Stimulated activated CD8-positive, alpha-beta memory T cell treated with anti-CD3 and anti-CD28 coated beads, Interleukin-4, amount 100 ng/mL, for 4 hours (primary cell): ENCODE measurements at places on chromosomes 1 and 21.

DNA sequence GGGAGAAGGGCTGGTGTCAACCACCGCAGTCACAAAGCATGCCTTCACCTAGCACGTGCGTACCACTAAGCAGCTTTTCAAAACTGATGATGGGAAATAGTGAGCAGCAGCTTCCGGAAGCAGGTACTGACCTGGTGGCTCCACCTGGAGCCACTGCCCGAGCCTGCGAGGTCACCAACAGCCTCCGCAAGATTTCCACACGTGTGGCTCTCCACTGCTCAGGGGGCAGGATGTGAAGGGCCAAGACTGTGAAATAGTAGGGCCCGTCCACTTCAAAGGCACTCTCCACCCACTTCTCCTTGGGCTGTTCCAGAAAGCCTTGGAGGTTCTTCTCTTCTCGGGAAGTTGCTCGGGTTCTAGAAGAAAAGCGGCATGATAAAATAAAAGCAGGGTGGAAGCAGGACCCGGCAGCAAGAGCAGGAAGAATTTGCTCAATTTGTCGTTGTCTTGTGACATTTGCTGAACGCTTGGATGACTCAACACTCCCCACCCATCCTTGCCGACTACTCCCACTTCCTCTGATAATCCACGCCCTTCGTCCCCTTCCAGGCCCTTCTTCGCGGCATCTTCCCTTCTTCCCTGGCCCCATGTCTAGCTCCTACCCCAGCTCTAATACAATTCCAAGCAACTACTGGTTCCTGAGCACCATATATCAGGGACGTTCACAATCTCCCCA, 124.9 kb upstream of the IFFO2 start:
- no peak for DNase-seq

GRCh38 chr1:92326681-92327080, 27.8 kb downstream of the RPAP2 start:
- DNase-seq = no peak

GRCh38 chr1:81044708-81045107, 756.0 kb upstream of the ADGRL2 start:
- DNase-seq = no peak

- DNase-seq = no peak
Observed at GRCh38 chr21:32237021-32237420, 41.8 kb downstream of the MIS18A start.

DNA sequence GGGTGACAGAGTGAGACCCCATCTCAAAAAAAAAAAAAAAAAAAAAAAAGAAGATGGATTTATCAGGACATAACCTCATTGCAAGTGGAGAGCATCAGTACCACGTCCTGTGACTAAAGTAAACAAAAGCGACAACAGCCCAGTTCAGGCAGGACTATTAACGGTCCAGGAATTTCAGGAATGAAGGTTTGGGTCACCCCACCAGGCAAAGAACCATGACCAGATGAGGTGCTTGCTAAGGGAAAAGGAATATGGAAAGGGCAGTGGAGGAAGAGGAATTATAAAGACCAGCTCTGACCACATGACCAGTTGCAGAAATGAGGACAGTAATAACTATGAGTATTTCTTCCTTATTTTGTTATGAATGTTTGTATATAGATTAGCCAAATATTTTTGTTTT, 35.4 kb upstream of the EIF4G3 start:
- no peak for DNase-seq

DNA sequence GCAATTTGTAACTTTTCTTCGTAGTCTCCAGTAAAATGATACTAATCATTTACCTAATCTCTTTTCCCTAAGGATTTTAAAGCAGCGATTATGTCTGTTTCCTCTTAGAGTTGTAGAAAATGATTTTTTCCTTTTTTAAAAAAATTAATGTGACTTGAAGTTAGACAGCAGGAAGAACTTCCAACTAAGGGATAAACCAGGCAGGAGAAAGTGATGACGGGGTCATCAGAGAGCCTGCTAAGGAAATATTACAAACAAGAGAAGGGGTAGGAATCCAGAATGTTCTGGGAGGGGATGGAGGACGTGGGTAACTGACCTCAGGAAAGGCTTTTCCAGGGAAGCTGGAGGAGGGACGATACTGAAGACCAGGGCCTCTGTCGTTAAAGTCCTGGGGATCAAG, 8.8 kb upstream of the ETV3L start:
- no peak for DNase-seq

- DNase-seq = no peak
Observed at GRCh38 chr1:230781594-230781993, 34.4 kb downstream of the CAPN9 start.

- no peak for DNase-seq
Observed at GRCh38 chr1:55203064-55203463, 12.1 kb downstream of the USP24 start.

GRCh38 chr1:232682248-232682647, 52.3 kb upstream of the SIPA1L2 start:
- no peak for DNase-seq

- no peak for DNase-seq
Observed at GRCh38 chr1:159009287-159009686, 420 bp upstream of the IFI16 start.

GRCh38 chr1:74430342-74430934, 82.0 kb downstream of the LRRC53 start:
- DNase-seq = no peak

DNA sequence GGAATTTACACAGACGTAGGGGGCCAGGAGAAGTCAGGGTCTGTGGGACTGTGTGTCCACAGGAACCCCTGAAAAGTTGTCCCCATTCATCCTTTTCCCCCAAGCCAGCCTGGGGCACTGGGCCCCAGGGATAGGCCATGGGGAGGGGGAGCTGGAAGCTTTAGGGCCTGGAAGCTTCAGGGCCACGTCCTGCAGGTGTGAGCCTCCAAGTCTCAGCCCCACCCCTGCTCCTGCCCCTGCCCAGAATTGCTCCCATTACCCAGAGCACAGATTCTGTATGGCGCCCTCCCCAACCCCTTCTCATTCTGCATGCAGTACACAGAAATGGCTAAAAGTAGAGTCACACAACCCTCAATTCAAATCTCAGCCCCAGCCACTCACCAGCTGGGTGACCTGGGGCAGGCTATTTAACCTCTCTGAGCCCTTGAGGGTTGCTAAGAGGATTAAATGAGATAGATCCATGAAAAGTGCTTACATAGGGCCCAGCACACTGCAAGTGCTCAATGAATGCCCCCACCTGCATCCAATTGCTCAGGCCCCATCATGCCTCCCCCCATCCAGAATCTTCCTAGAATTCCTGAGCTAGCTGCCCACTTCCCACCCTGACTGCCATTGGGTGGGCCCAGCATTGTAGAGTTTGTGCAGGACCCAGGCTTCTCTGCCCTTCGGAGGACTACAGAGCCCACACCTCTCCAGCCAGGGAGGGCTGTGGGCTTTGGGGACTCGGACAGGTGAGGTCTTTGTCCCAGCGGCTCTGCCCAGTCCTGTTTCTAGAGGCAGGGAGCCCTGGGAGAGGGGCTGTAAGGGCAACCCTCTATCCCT, 6.5 kb downstream of the RAP1GAP start:
- no peak for DNase-seq

DNA sequence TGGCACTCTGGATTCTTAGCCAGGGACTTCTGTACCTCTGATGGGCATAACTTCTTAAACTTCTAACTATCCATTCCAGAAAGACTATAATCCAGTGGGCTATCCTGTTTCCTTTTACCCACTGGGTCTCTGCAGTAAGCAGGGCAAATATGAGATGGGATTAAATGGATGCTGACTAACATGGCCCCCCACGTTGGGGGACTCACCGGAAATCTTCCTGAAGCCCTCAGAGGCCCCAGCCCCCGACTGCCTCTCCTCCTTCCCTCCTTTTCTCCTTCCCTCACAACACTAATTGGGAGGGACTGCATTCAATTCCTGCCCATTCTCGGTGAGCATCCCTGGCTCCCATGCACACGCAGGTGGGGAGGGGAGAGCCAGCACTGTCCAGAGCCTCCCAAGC, 70.1 kb downstream of the SSBP3 start:
- DNase-seq = no peak

- DNase-seq = no peak
Observed at GRCh38 chr1:95140791-95141190, 23.6 kb downstream of the TLCD4 start.

DNA sequence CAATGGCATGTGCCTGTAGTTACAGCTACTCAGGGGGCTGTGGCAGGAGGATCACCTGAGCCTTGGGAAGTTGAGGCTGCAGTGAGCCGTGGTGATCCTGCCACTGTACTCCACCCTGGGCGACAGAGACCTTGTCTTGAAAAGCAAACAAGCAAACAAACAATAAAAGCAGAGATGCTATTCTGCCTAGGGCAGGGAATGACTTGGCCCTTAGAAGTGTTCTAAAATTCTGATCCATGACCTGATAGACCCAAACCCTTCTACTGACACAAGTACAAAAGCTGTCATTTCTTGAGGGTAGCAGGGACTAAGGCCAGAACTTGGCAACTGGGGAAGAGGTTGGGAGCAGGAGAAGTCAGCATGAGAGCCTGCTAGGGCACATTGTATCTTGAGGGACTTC, 15.6 kb upstream of the NCF2 start:
- no peak for DNase-seq

- DNase-seq = no peak
Observed at GRCh38 chr1:157856538-157856937, 14.9 kb upstream of the CD5L start.

GRCh38 chr21:39984286-39984991, 117.2 kb downstream of the PCP4 start:
- no peak for DNase-seq

DNA sequence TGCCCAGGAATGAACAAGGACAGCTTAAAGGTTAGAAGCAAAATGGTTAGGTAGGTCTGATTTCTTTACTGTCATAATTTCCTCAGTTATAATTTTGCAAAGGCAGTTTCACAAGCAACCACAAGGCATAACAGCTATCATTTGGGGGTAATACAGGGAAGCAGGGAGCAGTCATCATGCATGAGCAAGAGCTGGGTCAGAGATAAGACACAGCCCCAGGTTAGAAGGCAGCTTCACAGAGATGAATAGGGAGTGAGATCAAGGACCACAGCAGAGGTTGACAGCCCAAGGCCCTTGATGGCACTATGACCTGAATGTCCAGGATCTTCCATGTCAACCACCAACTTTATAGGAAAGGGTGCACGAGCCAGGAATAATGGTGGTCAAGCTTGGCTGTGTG, 9.0 kb upstream of the CSRP1 start:
- DNase-seq = no peak

DNA sequence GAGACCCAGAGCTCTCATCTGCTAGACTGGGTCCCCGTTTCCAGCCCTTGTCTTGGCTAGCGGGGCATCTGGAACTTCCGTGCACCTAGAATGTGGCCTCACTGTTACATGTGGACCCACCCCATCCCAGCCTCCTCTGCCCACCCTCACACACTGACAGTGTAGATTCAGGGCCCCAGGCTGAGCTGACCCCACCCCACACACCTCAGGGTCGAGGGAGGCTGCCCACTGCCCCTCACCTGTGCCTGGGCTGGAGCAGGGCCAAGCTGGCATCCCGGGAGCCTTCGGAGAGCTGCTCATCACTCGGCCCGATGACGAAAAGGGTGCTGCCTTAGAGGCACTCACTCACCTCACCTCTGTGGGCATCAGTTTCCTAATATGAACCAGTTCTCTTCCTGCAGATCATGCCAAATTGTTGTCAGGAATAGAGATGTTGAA, 11.1 kb downstream of the ACOT11 start:
- no peak for DNase-seq

GRCh38 chr1:219927956-219928790, at the start of gene SLC30A10:
SLC30A10 (minus strand) TSS chr1:219928557; CDS start chr1:219928440, 117 bp downstream.
- no peak for DNase-seq

DNA sequence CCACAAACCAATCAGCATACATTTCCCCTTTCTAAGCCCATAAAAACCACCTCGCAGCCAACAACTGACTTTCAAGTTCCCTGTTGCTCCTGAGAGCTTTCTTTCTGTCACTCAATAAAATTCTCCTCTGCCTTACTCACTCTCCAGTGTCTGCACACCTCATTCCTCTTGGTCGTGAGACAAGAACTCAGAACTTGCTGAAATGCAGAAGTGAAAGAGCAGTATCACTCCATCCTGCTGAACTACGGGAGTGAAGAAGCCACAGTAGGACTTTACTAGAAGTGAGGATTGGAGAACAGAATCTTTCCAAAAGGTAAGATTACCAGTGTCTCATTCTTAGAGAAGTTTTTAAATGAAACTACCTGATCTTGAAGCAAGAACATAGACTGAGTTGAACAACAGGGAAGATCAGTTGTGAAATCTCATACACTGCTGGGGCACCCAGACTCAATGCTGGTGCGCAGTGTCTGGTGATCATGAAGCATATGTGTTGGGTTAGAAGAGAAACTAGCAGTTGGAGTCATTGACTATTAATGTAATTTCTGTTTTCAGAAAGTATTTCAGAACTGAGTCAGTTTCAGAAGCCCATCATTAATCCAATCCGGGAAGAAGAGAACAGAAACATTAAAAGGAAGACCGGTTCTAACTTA, 726.9 kb upstream of the TMPRSS15 start:
- DNase-seq = no peak

GRCh38 chr1:10143961-10144485, 66.3 kb upstream of the KIF1B start:
- DNase-seq = no peak

DNA sequence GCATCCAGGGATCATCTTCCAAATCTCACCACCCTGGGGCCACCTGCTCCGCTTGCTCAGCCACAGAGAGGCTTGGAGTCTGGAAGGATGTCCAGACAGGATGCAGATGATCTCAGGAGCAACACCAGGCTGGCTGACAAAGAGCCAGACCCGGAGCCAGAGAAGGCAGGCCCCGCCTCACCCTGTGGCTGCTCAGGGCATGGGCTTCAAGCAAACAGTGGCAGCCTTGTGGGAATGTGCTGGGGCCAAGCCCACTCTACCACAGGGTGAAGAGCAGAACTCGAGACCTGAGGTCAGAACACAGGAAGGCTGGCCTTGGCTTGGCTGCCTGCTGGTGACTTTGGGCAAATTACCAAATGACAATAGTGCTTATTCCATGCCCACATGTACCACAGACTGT, 45.5 kb downstream of the MRPL37 start:
- no peak for DNase-seq

DNA sequence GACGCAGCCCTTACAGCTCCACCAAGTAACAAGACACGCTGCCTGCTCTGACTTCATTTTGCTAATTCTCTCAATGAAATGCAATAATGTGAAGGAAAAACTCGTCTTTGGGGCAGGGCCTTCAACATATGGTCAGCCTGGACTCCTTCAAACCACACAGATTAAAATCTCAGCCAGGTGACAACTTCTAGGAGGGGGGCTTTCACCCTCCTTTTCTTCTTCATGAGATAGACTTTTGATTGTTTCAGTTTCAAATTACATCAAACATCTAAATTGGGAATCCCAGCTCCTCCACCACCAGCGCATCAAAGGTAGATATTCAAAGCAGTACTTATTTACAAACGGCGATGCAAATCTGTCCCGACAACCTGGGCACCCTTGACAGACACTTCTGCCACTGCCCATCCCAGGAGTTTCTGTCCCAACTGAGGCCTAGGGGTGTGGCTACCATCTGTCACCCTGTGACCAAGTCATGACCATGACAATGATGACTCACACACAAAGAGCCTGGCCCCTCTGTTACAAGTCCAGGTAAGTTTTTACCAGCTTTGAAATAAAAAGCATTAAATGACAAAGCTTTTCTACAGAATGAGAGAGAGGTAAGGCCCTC, 29.7 kb downstream of the SSBP3 start:
- no peak for DNase-seq
